ENCODE measurements at places on chromosomes 2 and 18. TPM values are rescaled to one million over a fixed set of nuclear protein-coding genes. Genes with fewer than 3 reads are reported as not detected.

DNA sequence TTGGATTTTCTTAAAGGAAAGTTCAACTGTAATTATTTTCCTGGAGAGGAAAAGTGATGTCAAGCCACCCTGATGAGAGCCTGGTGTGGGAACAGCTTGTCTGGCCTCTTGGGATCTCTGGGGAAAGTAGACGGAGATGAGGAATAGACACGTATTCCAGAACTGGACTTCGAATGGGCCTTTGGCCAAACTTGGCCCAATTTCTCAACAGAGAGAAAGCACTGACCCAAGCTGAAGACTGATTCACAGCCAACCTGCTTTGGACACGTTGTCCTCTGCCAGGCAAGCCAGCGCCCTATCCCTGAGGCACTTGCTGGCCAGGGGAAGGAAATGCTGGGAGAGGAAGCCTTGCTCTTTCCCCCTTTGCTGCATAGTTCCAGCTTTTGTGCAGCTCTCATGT is 70.8 kb upstream of the CTAGE1 start:
- no peak for DNase-seq

The C1GALT1C1L gene
- polyA plus RNA-seq = 3.5 TPM

DNA sequence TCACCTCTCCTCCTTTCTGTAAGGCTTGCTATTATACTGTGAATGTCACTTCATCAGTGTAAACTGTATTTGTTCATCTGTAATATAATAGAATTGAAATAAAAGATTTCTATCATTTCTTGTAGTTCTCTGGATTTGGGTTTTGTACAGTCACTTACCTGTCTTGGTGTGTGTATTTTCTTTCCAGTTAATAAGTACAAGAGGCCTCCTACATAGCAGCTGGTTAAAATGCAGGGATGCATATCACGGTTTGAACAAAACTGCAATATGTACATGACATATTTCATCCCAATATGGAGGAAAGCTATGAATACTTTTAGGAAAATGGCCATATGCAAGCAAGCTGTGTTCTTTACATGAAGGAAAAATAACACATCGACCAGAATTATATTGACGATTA is 5.4 kb upstream of the STAT1 start:
- no peak for DNase-seq

DNA sequence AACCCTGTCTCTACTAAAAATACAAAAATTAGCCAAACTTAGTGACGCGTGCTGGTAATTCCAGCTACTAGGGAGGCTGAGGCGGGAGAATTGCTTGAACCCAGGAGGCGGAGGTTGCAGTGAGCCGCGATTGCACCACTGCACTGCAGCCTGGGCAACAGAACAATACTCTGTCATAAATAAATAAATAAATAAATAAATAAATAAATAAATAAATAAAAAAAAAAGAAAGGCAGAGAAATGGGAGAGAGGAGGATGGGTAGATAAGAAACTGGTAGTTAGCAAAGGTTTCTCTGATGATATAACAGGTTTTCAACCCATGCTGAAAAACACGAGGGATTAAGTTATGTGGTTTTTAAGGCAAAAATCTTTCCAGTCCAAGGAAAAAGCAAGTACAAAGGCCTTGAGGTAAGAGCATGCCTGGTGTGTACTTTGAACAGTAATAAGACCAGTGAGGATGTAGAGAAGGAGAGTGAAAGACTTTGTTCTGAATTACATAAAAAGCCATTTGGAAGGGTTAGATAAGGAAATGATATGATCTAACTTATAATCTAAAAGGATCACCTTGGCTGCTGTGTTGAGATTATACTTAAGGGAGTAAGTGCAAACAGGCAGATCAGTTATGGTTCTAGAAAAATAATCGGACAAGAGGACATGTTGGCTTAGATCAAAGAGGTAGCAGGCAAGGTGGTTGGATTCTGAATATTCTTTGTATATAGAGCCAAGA is 159.3 kb downstream of the PTH2R start:
- no peak for DNase-seq
